ENCODE measurements at places on chromosomes 3 and 15. TPM values are rescaled to one million over a fixed set of nuclear protein-coding genes. Genes with fewer than 3 reads are reported as not detected.

DNA sequence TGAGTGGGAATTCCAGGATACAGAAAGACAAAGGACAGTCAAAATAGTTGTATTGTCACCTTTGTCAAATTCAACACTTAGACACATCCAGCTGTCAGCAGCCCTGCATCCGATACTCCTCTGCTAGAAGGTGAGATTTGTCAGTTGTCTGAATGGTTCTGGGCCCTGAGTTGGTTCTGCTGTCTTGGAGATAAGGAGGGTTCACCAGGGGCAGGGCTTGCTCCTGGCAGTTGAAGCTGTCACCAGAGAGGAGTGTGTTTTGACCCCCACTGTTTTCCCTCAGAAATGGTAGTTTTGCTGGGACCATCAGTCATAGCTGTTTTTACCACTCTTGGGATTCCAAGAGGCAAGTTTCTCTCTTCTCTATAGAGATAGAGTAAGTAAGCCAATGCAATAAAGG is 3.2 kb upstream of the KY start:
- no peak for DNase-seq
- H3K27ac ChIP-seq, result no peak overlapping the region
- H3K27me3 ChIP-seq, result peaks cover 19% of the 10 kb centered on the region
- H3K4me3 ChIP-seq, result no peak overlapping the region

DNA sequence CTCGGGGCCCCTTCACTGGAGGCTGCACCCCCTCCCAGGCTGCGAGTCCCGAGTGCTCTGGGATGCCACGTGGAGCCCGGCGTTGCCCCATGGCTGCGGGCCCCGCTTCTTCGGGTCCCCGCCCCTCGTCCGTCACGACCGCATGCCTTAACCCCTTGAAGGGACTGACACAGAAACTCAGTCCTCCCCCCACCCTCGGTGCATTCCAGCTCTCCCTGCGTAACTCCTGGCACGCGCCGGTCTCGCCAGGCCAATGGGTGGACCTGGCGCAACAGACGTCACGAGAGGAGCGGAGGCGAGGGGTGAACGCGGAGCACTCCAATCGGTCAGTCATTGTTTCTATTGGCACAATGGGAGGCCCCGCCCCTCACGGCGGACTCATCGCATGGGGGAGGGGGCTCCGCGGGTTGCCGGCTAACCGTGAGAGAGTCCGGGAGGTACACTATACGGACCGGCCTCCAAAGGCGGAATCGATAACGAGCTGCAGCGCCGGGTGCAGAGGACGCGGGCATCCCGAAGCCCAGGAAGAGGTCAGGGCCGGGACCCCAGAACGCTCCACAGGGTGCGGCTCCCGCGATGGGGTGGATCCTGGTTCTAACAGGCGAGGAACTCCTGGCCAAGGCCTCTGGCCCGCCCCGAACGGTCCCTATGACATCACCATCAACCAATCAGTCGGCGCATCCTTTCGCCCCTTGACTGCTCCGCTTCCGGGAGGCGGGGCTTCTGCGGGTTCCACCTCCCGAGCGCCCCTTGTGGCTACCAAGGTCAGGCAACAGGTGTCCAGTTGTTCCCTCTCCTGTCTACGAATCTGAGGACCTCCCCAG is 1.0 kb upstream of the CELSR3 start:
- DNase-seq, result peak; percentile 97
- H3K27ac ChIP-seq, result peak overlapping the region; percentile 78
- H3K4me1 ChIP-seq, result peaks cover 23% of the 10 kb centered on the region
- H3K27me3 ChIP-seq, result peaks cover 4% of the 10 kb centered on the region
- peaks cover 8% of the 10 kb centered on the region for H3K36me3 ChIP-seq
- peak overlapping the region; percentile 81 for H3K4me3 ChIP-seq

- no peaks in the 10 kb centered on the region for H3K36me3 ChIP-seq
- H3K27ac ChIP-seq, result no peak overlapping the region
- DNase-seq, result no peak
- H3K27me3 ChIP-seq, result no peaks in the 10 kb centered on the region
Observed at GRCh38 chr3:148077318-148077923, 620.3 kb upstream of the AGTR1 start.

GABRA5 gene
- total RNA-seq, result not detected

TRIM42 gene
- total RNA-seq, result not detected

TRPC1 gene
- 3.0 TPM for total RNA-seq

PCCB gene
- total RNA-seq, result 24.7 TPM

GRCh38 chr3:157982359-157982758 is 123.9 kb downstream of the SHOX2 start:
- H3K27me3 ChIP-seq, result no peaks in the 10 kb centered on the region
- H3K4me1 ChIP-seq, result no peaks in the 10 kb centered on the region
- no peak overlapping the region for H3K4me3 ChIP-seq

- no peak overlapping the region for H3K27ac ChIP-seq
- DNase-seq, result peak; percentile 55
- H3K27me3 ChIP-seq, result no peaks in the 10 kb centered on the region
- H3K4me1 ChIP-seq, result peaks cover 46% of the 10 kb centered on the region
- peaks cover 38% of the 10 kb centered on the region for H3K36me3 ChIP-seq
- no peak overlapping the region for H3K4me3 ChIP-seq
Observed at GRCh38 chr15:65767895-65768294, 24.2 kb downstream of the DENND4A start.

DNA sequence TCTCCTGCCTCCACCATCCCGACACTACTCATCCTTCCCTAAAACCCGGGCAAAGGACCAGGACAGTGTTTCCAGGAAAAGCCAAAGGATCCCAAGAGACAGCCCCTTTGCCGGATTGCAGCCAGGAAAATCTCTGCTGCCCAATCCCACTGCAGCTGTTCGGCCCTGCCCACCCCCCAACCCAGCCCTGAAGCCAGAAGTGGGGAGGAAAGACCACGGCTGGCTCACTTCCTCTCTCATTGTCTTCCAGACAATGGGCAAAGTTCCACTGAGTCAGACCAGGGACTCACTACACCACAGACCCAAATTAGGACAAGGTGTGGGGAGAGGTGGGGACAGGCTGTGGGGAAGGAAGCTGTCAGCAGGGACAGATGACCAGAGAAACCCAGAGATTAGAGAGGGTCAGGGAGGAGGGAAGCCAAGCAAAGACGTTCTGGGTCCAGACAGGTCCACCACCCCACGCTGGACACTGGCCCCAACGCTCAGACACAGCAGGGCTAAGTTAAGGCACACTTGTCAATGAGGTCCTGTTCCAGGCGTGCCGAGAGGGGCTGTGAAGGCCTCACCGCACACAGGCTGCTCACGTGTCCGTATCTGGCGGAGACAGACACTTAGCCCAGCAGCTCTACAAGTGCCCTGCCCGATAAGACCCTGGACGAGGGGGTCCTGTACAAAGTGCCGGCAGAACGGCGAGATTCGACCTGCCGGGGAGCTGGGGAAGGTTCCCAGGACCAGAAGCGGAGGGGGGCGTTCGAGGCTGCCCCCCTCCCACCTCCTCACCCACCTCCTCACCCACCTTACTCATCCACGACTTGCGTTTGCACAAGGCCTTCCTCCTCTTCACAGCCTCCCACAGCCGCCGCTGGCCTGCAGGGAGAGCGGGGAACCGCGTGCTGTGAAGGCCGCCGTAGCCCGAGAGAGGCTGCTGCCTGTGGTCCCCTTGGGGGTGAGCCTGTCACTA is 21.9 kb downstream of the TNK2 start:
- H3K36me3 ChIP-seq, result peaks cover 27% of the 10 kb centered on the region
- no peak overlapping the region for H3K27ac ChIP-seq
- no peaks in the 10 kb centered on the region for H3K27me3 ChIP-seq
- H3K4me1 ChIP-seq, result peaks cover 3% of the 10 kb centered on the region
- H3K4me3 ChIP-seq, result no peak overlapping the region

GPR62 gene
- not detected for total RNA-seq

- H3K27me3 ChIP-seq, result peaks cover 2% of the 10 kb centered on the region
- DNase-seq, result no peak
- no peaks in the 10 kb centered on the region for H3K4me1 ChIP-seq
- no peak overlapping the region for H3K4me3 ChIP-seq
- no peaks in the 10 kb centered on the region for H3K36me3 ChIP-seq
Observed at GRCh38 chr3:65551945-65552344, 486.8 kb downstream of the MAGI1 start.

GRCh38 chr15:31265090-31265870 is 61.4 kb upstream of the KLF13 start:
- no peak overlapping the region for H3K4me3 ChIP-seq
- peak overlapping the region; percentile 89 for H3K27ac ChIP-seq
- no peak for DNase-seq
- H3K27me3 ChIP-seq, result peaks cover 8% of the 10 kb centered on the region
- H3K36me3 ChIP-seq, result no peaks in the 10 kb centered on the region

DNA sequence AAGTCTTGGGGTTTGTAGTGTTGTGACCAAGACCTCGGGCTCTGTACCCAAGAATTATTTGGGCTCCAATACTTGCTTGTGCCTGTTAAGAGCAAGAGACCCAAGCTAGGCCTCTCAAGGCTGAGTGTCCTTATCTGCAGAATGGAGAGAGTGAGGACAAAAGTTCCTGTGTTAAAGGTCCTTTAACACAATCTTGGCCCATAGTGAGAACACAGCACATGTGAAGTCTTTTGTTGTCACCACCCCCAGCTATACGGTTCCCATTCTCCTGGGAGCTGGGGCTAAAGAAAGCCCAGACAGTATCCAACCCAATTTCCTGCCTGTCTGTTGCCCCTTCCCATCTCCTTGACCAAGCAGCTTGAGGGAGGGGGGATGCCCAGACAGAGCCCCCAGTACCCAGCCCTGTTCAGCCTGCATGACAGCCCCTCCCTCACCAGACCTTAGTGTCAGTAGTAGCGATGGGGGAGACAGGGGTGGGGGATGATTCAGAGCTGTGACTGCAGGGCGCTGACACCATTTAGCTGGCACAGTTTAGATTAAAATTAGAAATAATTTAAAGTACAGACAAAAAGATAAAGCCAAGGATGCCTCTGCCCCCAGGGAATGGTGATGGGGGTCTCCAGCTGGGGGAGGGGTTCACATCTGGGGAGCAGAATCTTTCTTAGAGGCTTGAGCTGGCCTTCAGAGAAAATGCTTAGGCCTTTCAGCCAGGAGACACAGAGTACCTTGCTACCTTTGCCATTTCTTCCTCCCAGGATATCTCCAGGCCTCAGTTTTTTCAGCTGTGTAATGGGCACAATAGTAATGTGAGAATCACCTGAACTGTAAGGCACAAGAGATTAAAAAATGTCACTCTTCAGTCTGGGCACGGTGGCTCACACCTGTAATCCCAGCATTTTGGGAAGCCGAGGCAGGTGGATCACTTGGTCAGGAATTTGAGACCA is 2.7 kb downstream of the PRKCD start:
- peaks cover 37% of the 10 kb centered on the region for H3K4me1 ChIP-seq
- no peak for DNase-seq
- peaks cover 11% of the 10 kb centered on the region for H3K27me3 ChIP-seq
- H3K36me3 ChIP-seq, result peaks cover 3% of the 10 kb centered on the region

DNA sequence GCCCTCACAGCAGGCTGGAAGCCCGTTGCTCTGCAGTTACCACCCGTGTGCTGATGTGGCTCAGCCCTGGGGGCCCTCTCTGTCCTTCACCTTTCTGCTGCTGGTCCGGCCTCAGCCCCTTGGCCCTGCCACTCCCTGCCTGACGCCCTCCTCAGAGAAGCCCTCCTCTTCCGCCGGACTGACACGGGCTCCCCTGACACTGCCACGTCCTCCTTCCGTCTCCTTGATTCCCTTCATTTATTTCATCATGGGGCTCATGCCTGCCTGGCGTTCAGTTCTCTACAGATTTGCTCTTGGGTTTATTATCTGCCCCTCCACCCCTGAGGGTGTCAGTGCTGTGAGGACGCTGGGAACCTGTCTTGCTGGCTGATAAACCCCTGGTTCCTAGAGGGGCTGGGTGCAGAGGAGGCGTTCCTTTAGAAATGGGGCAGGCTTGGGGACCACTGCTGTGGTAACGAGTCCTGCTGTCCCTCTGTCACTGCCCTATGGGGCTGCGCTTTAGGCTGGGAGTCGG is 19.6 kb downstream of the FBLN2 start:
- H3K36me3 ChIP-seq, result no peaks in the 10 kb centered on the region
- H3K27ac ChIP-seq, result no peak overlapping the region
- no peaks in the 10 kb centered on the region for H3K27me3 ChIP-seq
- DNase-seq, result no peak

- no peak overlapping the region for H3K4me3 ChIP-seq
- H3K27me3 ChIP-seq, result no peaks in the 10 kb centered on the region
- peaks cover 13% of the 10 kb centered on the region for H3K4me1 ChIP-seq
- H3K36me3 ChIP-seq, result no peaks in the 10 kb centered on the region
- H3K27ac ChIP-seq, result no peak overlapping the region
- DNase-seq, result no peak
Observed at GRCh38 chr3:27521179-27521871, 37.1 kb upstream of the SLC4A7 start.

GRCh38 chr15:32657198-32657883 is 15.8 kb downstream of the SCG5 start:
- no peak for DNase-seq
- H3K4me3 ChIP-seq, result no peak overlapping the region
- peaks cover 47% of the 10 kb centered on the region for H3K36me3 ChIP-seq
- no peaks in the 10 kb centered on the region for H3K27me3 ChIP-seq
- H3K4me1 ChIP-seq, result peaks cover 13% of the 10 kb centered on the region
- peak overlapping the region; percentile 27 for H3K27ac ChIP-seq

GASK1A gene
- total RNA-seq, result not detected

- no peak overlapping the region for H3K27ac ChIP-seq
- no peak overlapping the region for H3K4me3 ChIP-seq
- H3K36me3 ChIP-seq, result peaks cover 16% of the 10 kb centered on the region
Observed at GRCh38 chr3:43503067-43503728, 118.6 kb downstream of the ANO10 start.

DNA sequence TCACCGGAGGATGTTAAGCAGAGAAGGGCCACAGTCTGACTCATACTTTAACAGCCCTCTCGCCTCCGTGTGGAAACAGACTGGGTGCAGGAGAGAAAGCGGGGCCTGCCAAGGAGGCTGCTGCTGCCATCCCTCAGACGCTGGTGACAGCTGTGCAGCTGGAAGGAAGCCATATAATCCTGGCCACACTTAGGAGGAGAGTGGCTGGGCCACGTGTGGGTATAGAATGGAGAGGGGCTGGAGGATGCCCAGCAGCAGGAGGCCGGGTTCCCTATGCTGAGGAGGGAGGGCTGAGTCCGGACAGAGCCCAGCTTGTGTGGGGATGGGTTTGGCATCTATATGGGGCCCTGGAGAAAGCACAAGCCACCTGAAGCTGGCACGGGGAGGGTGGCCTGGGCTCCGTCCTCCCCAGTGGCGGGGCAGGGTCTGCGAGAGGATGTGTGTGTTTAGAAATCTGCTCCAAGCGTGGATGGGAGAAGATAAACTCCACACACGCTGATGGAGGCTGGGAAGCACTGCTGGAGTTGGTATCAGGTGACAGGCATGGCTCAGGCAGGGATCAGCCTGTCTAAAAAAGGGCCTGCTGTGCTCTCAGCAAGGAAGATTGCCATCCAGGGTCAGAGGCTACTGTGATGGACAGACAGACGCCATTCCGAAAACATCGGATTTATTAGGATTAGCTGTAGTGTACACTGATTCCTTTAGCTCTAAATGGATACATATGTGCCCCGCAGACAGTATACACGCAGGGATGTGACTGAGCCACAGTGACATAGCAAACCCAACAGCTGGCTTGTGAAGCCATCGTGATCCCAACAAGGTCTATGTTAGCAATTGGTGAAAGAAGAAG is 15.9 kb downstream of the ABTB1 start:
- no peak for DNase-seq
- H3K27me3 ChIP-seq, result peaks cover 1% of the 10 kb centered on the region
- H3K27ac ChIP-seq, result no peak overlapping the region
- H3K36me3 ChIP-seq, result no peaks in the 10 kb centered on the region
- no peak overlapping the region for H3K4me3 ChIP-seq

GRCh38 chr15:81117136-81117535 is 16.9 kb upstream of the CFAP161 start:
- H3K4me3 ChIP-seq, result no peak overlapping the region
- H3K36me3 ChIP-seq, result no peaks in the 10 kb centered on the region
- no peak overlapping the region for H3K27ac ChIP-seq
- DNase-seq, result no peak

GRCh38 chr3:20669184-20669583 is 483.2 kb upstream of the SGO1 start:
- no peaks in the 10 kb centered on the region for H3K36me3 ChIP-seq
- H3K4me1 ChIP-seq, result no peaks in the 10 kb centered on the region
- no peak overlapping the region for H3K4me3 ChIP-seq
- H3K27me3 ChIP-seq, result no peaks in the 10 kb centered on the region

Measured in activated CD4-positive, alpha-beta memory T cell treated with anti-CD3 and anti-CD28 coated beads, Interleukin-2, amount 10 ng/mL, durations not matched to agents 7 days and 5 days (primary cell).